ENCODE measurements at places on chromosomes 13 and 19.

DNA sequence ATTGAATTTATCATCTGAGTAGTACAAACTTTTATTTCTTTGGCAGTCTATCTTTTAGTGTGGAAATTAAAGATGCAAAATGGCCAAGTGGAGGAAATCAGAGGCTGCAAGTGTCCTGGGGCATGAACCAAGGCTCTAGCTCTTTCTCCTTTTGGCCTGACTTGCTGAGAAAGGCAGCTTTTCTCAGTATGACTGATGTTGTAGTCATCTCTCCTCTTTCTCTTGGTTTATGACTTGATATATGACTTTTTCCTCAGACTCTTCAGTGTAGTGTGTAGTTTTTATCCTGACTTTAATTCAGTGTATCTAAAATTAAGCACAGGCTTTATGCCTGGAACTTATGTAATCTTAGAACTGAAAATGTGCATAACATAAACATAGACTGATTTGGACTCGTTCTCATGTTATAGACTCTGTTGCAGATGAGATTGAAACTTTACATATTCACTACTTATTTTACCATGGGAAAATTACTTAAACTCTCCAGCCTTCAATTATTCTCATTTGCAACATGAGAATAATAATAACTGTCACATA, 65.7 kb downstream of the SLITRK5 start:
- DNase-seq: no peak

DNA sequence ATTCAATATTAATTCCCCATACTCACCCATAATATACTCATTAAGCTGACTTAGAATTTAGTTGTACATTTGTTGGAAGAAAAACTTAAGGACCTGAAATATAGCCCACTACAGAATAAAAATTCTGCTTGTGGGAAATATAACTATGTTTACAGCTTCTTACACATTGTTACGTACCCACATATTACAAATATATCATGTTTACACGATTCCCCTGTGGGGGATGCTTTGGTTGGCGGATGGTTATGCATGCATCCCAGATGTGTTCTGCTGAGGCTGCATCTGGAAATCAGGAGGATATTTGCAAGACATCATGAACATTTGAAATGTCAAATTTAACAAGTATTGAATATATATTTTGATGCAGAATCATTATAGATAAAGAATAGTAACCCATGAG, 79.5 kb upstream of the KL start:
- DNase-seq: no peak

GRCh38 chr13:113397608-113398425, 33.9 kb upstream of the GRTP1 start:
- DNase-seq: no peak

DNA sequence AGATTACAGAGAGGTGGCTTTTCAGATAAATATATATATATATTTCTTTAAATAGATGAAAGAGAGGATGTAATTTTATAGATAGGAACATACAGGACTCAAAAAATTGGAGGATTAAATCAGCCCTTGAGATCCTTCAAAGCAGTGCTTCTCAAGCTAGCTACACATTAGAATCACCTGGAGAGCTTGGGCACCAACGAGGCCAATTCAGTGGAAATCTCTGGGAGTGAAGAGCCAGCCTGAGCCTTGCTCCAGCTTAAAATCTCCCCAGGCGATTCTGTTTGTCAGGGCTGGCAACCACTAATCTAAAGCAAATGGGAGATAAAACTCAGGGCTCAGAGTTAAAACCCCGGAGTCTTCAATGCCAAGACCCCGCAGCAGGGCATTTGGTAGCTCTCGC, 15.0 kb upstream of the CLN5 start:
- DNase-seq: no peak

- no peak for DNase-seq
Observed at GRCh38 chr13:25291691-25292090, 4.4 kb upstream of the MTMR6 start.

DNA sequence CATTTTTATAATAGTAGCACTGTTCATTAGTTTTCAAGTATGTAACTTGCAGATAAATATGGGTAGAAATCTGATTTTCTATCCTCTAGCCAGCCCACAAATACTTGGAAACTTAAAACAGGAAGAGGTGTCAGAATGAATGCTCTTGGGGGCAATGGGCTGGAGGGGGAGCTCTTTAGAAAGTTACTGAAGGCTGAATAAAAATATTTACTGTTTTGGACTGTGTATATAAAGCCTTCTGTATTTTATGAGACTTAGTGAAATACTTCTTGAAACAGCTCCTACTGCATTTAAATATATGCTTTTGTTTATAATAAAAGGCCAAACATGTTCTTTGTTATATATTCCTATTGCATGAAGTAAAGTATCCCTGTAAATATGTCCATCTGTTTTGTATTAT, 138.8 kb downstream of the RGCC start:
- DNase-seq: no peak

DNA sequence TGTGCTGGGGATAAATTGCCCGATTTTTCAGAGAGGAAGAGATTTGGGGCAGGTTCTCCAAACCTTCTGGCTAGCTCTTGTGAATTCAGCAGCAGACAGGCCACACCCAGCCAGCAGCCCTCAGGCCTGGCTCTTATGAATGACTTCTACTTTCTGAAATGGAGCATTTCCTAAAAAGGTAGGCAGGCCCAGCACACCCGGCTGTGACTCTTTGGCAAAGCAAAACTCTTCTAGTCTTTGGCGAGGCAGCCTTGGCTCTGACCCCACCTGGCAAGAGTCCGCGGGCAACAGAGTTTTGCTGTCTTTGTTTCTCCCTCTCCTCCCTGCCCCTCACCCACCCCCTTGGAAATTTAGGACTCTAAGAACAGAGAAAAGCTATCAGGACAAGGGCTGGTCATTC, 221.2 kb downstream of the ZNF536 start:
- DNase-seq: no peak

DNA sequence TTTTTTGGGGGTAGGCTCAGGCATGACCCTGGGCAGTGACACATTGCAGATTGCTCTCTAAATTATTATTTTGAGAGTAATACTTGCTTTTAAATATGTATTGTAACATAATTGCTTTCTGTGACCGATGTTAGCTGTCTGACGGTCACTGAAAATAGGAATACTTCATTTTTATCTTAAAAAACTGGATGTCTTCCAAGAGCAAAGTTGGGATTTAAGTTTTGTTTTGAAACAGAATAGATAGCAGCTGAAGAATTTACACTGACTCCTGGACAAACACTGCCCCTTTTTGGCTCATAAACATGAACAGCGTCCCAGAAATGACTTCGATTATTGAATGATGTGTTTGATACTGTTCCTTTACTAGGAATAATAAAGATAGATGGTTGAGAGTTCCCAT, 535.9 kb downstream of the GPC5 start:
- no peak for DNase-seq

DNA sequence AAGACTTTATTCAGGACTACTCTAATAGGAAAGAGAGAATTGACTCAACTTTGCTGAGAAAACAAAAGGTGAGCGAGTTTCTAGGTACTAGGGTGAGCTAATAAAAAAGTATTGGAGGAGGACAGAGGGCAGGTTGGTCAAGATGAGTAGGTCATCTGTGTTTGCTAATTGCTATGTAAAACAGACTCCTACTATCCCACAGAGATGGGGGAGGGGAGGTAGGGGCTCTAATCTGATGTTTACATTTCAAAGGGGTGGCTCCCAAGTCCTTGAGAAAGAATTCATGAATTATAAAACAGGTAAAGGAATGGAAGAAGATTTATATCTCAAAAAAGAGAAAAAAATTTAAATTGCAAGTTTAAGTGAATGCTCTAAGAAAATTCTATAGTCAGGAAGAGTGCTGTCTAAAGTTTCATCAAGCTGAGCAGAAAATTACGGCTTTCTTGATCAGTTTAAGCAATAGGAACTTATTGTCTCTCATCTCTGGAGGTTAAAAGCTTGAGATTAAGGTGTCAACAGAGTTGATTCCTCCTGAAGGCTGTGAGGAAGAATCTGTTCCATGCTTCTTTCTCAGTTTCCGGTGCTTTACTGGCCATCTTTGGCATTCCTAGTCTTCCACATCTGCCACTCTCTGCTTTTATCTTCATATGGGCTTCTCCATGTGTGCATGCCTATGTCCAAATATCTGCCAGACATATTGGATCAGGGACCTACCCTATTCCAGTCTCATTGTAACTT, 790.3 kb downstream of the SLITRK5 start:
- no peak for DNase-seq

DNA sequence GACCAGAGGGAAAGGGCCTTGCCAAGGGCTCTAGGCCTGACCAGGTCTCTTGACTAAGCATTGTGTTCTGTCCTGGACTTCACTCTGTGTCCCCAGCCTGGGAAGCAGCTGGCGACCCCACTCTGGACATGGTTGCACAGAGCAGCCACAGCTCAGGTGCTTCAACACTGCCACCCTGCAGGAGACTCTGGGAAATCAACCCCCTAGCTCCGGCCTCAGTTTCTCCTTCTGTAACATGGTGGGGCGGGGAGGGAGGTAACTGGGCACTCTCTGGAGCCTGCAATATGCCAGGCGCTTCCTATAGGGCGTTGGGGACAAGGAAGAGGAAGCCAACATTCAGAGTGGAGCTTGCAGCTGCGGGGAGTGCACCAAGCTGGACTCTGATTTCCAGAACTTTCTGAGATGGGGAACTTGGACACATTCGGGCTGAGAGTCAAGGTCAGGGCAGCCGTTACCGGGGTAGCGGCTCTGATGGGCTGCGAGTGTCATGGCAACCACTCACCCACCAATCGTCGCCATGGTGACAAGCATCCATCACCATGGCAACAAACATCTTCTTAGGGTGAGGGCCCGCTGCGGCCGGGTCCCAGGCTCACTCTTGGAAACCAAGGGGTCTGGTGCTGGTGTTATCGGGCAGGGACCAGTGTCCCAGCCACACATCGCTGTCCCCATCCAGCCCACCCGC, 12.8 kb downstream of the F2RL3 start:
- DNase-seq: no peak

GRCh38 chr13:31069808-31070534, 91.7 kb downstream of the HSPH1 start:
- no peak for DNase-seq

- no peak for DNase-seq
Observed at GRCh38 chr13:39016087-39016486, 21.8 kb downstream of the PROSER1 start.

DNA sequence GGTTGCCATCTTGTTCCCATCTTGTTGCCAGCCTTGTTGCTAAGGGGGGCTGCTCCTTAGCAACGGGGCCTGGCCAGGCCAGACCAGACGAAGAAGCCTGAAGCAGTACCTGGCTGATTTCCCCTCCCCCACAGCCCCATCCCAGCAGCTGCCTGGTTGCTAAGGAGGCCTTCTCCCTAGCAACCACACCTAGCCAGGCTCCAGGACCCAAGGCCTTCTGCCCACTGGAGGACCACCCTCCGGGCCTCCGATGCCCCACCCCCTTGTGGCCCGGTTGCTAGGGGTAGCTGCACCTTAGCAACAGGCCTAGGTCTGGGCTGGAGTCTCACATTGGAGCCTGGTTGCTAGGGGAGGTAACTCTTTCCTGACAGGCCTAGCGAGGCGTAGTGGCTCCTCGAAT, 3.9 kb downstream of the PRRG2 start:
- no peak for DNase-seq

DNA sequence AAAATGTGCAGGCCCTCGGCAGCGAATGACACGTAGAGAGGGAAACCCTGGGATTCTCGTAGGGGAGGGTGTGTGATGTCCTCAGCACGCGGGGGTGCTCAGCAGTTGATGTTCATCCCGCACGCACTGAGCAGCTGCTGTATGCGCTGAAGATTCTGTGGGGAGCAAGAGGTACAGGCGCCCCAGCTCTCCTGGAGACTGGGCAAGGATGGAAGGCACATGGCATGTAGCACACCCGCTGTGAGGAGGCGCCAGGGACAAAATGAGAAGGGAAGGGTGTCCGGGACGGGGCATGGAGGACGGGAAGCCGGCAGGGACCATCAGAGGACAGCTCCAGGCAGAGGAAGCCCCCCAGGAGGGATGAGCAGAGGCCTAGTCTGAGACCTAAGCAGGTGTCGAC, 15.4 kb downstream of the ATP11A start:
- DNase-seq: no peak

DNA sequence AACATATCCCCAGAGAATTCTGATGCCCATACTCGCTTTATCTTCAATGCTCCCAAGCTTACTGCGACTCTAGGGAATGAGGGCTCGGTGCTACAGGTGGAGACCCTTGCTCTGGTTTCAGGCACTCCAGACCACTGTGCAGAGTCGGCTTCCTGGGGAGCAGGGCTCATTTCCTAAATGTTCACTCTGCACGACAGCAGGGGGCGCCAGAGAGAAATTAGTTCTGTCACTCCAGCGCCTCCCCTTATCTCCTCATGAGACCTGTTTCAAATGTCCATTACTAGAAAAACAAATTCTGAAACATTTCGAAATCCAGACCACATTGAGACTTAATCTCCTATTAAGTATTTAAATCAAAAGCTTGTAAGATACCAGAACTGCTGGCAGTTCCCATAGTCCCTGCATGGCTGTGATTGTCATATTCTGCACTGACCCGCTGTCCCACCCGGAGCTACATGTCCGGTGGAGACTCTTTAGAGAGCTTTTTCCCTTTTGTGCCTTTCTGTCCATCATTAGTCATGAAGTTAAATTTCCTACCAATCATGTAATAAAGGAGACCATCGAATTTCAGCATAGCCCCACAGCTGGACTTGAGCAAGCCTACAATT, 22.4 kb downstream of the EPSTI1 start:
- peak; percentile 79 for DNase-seq

GRCh38 chr13:45479661-45480060, 14.9 kb downstream of the COG3 start:
- DNase-seq: no peak

DNA sequence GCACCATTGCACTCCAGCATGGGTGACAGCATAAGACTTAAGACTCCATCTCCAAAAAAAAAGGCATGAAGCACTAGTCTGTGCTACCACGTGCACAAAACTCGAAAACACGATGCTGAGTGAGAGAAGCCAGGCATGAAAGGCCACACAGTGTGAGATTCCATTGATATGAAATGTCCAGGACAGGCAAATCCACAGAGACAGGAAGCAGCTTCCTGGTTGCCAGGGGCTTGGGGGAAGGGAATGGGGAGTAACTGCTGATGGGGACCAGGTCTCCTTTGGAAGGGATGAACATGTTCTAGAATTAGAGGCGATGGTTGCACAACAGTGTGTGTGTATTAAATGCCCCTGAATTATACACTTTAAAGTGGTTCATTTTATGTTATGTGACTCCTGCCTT, 15.9 kb upstream of the JUND start:
- no peak for DNase-seq

DNA sequence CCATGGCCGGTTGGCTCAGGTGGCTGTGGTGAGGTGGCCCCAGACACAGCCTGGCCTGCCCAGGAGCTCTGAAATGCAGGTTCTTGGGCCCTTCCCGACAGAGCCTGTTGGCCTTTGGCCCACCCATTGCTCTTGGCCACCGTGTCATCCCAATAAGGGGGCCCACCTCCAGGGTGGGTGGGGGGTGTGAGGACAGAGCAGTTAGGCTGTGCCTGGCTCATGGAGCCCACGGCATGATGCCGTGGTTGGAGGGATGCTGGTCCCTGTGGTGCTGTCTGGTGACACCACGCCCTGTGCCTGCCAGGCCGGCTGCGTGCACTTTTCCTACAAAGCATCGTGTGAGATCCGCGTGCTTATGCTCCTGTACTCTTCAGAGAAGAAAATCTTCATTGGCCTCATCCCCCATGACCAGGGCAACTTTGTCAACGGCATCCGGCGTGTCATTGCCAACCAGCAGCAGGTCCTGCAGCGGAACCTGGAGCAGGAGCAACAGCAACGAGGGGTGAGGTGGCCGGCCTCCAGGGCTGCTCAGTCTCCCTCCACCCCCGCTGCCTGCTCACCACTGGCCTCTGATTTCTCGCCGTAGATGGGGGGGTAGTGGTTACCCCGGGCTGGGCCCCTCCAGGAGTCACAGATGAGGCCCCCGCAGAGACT, 7.6 kb downstream of the PNKP start:
- DNase-seq: no peak

- no peak for DNase-seq
Observed at GRCh38 chr19:48953141-48953540, 1.5 kb upstream of the BAX start.
